ENCODE measurements at places on chromosomes 5 and 9.
A peak's percentile ranks its signal among the peaks of the same experiment; 100 is the strongest.

GRCh38 chr9:87324613-87325194 is 173.0 kb upstream of the DAPK1 start:
- DNase-seq = peak; percentile 57

DNA sequence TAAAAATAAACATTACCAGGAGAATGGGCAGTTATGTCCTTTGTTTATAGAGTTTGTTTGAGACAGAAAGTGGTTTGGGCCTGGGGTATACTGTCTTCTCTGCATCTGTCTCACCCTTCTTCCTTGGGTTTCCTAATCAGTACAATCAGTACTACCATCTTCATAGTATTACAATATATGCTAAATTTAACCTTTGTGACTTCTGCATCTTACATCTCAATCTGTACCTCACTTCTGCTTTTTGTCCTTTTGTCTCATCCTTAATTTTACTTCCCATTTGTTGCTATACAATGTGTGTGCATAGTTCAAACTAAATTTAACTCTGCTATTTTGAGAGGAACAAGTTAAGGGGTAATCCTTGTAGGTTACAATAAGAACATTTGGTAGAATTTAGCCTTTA is 19.6 kb downstream of the FBXO38 start:
- DNase-seq = no peak

DNA sequence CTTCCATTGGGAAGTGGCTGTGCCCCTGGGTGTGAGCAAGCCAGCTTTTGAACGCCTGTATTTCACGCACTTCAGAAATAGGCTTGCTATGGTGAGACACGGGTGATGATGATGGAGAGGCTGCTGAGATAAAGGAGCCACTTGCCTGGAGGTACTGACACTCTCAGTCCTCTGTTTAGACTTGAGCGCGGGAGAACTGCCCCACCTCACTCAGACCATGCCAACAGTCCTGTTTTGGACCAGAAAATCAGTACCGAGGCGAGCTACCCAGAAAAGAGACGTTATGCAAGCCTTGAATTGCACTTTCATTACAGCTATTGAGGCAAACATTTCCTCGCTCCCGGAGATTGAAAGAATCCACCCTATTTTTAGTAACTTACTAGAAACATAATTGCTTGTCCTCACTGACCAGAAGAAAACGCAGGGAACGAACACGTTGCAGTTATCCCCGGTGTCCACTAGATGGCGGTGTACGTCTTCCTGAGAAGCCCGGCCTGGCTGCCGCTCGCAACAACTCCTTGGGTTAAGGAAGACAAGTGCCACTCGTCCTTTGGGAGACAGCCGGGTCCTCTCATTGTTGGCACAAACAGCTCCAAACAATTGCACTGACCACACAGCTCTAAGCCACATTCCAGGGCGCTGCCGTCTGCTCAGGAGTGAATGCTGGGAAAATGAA is 142.4 kb downstream of the PSAT1 start:
- peak; percentile 91 for DNase-seq

- peak; percentile 10 for DNase-seq
Measured at GRCh38 chr5:93894601-93895354, 153.4 kb upstream of the POU5F2 start.

DNA sequence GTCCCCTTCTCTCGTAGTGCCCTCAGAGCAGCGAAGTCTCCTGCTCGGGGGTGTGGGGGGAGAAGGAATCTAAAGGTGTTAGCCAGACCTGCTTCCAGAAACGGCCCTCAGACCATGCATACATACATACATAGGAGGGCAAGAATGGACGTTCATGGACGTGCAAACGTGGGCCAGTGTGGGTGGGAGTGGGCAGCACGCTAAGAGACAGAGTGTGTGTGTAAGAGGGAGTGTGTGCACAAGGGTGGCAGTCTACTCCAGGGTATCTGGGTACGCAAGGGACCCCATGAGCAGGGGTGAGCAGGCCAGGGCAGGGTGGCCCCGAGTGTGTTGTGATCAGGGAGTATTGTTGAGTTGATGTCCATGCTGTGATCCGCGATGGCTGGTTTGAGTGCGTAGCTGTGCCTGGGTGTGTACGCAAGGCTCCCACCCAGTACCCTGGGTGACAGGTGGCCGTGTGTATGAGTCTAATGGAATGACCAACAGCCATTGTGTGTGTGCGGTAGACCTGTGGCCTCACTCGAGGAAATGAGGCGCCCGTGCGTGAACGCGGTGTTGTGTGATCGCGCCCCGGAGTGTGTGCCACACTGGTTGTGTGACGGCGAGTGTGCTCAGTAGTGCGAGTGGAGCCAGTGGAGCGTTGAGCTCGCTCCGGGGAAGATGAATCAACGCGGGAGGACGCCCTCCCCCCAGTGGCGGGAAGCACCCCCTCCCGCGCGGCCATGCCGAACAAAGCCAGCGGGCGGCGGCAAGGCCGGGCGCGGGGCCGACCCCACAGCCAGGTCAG is 826 bp downstream of the GPRIN1 start:
- no peak for DNase-seq

DNA sequence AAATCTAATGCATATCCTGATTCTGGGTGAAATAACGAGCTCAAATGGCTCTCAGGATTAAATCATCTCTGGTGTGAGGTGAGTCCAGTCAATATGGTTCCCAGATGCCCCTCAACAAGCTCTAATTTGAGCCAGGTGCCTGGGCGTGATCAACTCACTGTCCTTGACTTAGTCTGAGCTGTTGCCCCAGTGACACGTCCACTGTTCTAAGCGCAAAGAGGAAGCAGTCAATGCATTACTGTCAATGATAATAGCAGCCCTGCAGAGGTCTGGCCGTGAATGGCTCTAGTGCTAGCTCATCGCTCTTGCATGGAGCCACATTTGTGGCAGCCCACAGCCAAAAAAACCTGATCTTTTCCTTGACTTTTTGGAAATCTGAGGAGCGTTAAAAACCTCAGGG is 128.6 kb upstream of the EFNA5 start:
- DNase-seq = no peak

- DNase-seq = peak; percentile 83
Measured at GRCh38 chr5:151740336-151740942, 18.0 kb downstream of the ATOX1 start.

DNA sequence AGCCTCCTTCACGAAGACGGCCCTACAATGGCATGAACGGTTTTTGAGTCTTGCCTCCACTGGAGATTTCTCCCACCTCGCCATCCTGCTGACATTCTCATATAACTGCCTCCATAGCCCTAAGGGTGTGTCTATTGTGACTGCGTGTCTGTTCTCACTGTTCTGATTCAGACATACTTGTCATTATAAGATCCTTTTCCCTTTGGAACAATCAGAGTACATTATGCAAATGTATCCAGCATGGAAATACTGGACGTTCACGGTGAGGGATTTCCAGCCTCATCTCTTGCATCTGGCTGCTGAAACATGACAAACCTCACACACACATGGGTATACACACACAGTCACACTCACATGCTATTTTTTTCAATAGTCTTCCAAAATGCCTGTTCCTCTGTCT is 402.1 kb downstream of the DIRAS2 start:
- DNase-seq = no peak

DNA sequence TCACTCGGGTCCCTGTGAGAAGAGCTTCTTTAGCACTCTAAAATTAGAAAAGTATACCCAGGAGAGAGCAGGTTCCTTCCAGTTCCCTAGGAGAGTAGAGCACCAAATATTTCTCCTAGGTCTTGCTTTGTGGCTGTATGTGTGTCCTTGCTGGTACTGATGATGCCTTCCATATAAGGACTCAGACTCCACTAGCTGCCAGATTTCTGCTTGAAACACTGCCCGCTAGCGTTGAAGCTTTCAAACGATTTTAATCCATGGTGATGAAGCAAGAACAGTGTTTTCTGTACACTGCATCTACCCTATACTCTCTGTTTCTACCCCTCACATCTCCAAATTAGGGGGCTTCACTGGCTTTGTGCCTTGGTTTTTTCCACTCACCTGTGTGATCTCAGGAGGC is 2.4 kb upstream of the SMC2 start:
- no peak for DNase-seq

GRCh38 chr5:5155617-5156016 is 15.5 kb downstream of the ADAMTS16 start:
- DNase-seq = no peak

GRCh38 chr5:14136228-14136627 is 6.9 kb upstream of the TRIO start:
- no peak for DNase-seq

GRCh38 chr5:174140452-174141020 is 95.0 kb downstream of the NSG2 start:
- DNase-seq = no peak

- DNase-seq = no peak
Measured at GRCh38 chr5:144009116-144009515, 161.3 kb downstream of the YIPF5 start.

All from AG20443 (cell line).